ENCODE measurements at places on chromosomes 7 and 10.

DNA sequence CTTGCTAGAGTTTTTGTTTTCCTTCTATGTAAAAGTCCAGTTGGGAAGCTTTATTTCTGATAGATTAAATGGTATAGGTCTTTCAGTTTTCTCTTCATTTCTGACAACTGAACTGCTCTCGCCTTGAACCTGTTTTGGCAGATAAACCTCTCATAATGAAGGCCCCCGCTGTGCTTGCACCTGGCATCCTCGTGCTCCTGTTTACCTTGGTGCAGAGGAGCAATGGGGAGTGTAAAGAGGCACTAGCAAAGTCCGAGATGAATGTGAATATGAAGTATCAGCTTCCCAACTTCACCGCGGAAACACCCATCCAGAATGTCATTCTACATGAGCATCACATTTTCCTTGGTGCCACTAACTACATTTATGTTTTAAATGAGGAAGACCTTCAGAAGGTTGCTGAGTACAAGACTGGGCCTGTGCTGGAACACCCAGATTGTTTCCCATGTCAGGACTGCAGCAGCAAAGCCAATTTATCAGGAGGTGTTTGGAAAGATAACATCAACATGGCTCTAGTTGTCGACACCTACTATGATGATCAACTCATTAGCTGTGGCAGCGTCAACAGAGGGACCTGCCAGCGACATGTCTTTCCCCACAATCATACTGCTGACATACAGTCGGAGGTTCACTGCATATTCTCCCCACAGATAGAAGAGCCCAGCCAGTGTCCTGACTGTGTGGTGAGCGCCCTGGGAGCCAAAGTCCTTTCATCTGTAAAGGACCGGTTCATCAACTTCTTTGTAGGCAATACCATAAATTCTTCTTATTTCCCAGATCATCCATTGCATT lies 27.1 kb downstream of the MET start:
- no peak for DNase-seq

DNA sequence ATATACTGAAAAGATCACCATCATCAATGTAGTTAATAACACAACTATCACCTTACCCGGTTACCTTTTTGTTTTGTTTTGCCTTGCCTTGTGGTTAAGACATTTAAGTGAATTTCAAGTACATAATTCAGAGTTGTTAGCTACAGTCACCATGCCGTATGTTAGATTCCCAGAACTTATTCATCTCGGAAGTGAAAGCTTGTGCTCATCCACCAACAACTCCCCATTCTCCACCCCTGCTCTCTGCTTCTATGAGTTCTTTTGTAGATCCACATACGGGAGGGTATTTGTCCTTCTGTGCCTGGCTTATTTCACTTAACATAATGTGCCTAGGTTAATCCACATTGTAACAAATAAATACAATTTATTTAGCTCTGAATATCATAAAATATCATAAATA lies 182.8 kb upstream of the ADARB2 start:
- no peak for DNase-seq

DNA sequence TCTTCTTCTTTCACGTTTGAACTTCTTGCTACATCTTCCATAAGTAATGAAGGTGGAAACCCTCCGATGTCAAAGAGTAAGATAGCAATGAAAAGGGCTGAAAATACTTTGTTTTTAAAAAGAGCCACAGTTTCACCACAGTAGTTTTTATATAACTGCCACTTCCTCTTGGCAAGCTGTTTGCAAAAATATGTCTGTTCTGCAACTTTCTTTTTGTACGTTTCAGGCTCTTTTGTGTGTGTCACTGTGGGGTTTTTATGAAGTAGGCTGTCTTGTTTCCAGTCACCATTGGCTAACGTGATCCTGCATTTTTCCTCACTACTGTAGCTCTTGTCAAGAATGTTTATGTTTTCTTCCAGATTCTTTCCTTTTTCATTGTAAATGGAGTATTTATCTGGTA lies 55.6 kb downstream of the SLC16A9 start:
- no peak for DNase-seq

DNA sequence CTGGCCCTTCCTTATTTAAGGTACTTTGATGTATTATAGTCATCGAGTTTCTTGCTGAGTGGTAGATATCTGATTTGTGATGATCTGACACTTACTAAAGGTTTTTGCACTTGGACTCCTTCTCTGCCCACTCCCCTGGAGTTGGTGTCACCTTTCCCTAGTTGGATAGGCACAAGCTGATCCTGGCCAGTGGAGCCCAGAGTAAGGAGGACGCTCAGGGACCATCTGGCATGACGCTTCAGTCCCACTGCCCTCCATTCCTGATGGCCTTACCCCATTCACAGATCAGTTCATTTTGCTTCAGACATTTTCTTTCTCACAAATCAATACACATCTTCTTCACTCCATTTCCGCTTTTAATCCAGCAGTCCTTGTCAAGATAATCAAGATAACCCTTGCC lies 20.1 kb downstream of the ASB15 start:
- no peak for DNase-seq

DNA sequence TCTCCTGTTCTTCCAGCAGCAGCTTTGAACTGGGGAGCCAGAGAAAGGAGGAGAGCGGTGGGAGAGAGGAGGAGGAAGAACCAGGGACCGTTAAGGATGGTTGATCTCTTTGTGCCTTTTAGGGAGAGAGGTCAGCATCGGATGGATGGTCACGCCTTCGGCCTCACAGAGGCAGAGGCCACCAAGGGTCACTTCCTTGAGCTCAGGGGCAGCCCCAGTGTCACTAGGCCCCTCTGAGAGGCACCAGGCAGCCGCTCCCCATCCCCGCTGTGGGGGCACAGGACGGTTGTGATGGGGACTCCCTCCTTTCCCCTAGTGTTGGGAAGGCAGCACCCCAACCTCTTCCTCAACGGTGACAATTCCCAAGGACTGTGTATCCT lies 121.4 kb downstream of the DNAJB6 start:
- DNase-seq: no peak

DNA sequence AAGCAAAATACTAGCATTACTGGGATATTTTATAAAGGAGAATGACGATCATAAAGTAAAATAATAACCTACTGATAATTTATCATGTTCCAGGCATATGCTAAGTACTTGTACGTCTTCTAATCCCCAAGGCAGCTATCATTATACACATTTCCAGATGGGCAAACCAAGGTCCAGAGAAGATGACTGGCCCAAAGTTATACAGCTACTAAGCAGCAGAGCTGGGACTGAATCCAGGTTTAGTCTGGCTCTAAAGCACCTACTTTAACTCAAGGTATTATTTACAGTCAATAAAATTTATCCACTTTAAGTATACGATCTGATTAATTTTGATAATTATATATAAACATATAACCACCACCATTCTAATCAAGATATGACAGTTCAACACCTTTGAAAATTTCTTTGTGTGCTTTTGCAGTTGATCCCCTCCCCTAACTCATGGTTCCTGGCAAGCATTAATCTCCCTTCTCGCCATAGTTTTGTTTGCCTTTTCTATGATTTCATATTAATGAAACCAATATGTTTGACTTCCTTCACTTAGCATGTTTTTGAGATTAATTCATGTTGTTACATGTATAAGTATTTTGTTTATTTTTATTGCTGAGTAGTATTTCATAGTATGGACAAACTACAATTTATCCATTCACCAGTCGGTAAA lies 126.7 kb downstream of the CPEB3 start:
- no peak for DNase-seq

- DNase-seq: no peak
Measured at GRCh38 chr7:42065015-42065414, 172.0 kb downstream of the GLI3 start.

DNA sequence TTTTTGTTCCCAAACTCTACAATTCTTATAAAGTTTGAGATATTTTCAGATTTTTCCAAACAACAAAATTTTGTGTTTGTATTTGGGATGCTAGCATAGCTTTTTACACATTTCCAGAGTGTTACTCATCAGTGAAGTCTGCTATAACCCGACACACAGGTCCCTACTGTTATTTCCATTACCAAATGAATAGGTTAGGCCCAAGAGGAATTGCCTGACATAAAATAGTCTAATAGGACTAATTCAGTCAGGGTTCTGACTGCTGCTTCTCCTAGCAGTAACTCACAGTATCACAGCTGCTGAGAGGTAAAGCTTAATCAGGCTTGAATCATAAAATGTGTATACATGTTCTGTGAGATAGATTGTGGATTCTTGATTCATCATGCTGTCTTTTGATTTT lies 49.1 kb upstream of the STRIP2 start:
- no peak for DNase-seq

DNA sequence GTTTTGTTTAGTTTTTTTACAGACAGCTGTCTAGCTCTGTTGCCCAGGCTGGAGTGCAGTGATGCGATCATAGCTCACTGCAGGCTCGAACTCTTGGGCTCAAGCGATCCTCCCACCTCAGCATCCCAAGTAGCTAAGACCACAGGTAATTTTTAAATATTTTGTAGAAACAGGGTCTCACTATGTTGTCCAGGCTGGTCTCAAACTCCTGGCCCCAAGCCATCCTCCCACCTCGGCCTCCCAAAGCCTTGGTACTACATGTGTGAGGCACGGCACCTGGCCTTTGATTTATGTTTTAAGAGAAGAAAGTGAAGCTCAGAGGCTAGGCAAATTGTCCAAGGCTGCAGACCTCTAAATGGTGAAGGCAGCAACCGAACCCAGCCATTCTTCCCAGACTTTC lies 98.6 kb upstream of the SVIL start:
- no peak for DNase-seq

GRCh38 chr10:97805096-97805884 lies 33.5 kb upstream of the SFRP5 start:
- DNase-seq: no peak

- no peak for DNase-seq
Measured at GRCh38 chr7:88042803-88043202, 108.8 kb downstream of the ADAM22 start.

GRCh38 chr10:50605269-50605950 lies 18.3 kb downstream of the SGMS1 start:
- DNase-seq: peak; percentile 24
